ENCODE measurements at places on chromosomes 13 and 19. TPM values are rescaled to one million over a fixed set of nuclear protein-coding genes. Genes with fewer than 3 reads are reported as not detected.

Gene KLK14
- polyA plus RNA-seq: 0.19 TPM

Gene PLIN5
- polyA plus RNA-seq: 8.0 TPM

Gene ZNF536
- 2.1 TPM for polyA plus RNA-seq

Gene SIGLEC5
- polyA plus RNA-seq: 0.26 TPM

Gene METTL21C
- polyA plus RNA-seq: 0.23 TPM

Gene ELSPBP1
- polyA plus RNA-seq: 0.37 TPM

Gene RAX2
- polyA plus RNA-seq: not detected

Measured in renal pelvis (tissue), 12 donors.